Brain microvascular endothelial cell (primary cell): ENCODE measurements at places on chromosomes 1 and 21.

- no peak for DNase-seq
Measured at GRCh38 chr1:85125891-85126290, 74.9 kb downstream of the SYDE2 start.

DNA sequence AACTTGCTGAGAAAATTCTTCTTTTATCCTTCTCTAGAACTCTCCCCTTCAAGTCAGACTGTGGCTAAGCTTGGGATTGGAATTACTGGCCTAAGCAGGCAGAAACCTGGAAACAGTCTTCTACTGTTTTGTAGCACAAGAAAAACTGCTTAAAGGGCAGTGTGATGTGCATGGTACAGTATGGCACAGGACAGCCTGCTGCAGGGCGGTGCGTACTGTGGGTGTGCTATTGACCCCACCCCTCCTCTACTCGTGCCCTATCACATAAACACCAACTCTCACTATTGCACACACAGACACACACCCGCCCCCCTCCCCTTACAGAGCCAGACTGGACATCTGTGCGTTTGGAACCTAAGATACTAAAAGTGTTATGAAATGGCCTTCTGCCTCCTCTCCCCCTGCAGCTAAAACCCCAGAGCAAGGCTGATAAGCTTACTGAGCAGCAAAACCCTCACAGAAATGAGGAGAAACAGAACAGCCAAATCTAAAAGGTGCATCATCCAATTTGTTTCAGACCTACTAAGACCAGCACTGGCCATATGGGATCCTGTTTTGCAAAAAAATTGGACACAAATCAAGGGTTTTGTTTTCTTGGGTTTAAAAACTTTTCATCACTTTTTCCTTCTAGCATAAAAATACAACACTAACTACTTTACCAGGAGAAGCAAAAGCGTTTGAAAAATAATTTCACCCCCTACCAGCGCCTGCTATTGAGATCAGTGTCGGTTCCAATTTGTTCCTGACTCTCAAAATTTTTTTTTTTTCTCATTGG lies 355.8 kb upstream of the LYPLAL1 start:
- DNase-seq = no peak

- no peak for DNase-seq
Measured at GRCh38 chr1:169834869-169835268, 40.2 kb upstream of the METTL18 start.

- no peak for DNase-seq
Measured at GRCh38 chr1:14761291-14762153, 163.0 kb downstream of the KAZN start.

DNA sequence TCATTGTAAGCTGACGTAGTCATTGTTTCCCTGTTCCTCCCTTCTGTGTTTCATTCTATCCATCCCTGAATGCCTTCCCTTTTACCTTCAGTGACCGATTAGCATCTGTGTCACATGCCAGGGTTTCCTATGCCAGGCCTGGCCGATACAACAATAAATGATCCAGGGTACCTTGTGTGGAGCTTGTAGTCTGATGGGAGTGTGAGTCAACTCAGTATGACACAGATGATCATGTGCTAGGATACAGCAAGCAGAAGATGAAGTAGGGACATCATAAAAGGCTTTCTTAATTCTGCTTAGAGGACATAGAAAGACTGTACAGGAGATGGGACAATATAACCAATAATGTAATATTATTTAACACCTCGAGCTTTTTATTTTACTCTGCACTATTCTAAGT lies 164.1 kb upstream of the C8B start:
- no peak for DNase-seq

GRCh38 chr21:21000591-21001175 lies 2.5 kb downstream of the NCAM2 start:
- no peak for DNase-seq

DNA sequence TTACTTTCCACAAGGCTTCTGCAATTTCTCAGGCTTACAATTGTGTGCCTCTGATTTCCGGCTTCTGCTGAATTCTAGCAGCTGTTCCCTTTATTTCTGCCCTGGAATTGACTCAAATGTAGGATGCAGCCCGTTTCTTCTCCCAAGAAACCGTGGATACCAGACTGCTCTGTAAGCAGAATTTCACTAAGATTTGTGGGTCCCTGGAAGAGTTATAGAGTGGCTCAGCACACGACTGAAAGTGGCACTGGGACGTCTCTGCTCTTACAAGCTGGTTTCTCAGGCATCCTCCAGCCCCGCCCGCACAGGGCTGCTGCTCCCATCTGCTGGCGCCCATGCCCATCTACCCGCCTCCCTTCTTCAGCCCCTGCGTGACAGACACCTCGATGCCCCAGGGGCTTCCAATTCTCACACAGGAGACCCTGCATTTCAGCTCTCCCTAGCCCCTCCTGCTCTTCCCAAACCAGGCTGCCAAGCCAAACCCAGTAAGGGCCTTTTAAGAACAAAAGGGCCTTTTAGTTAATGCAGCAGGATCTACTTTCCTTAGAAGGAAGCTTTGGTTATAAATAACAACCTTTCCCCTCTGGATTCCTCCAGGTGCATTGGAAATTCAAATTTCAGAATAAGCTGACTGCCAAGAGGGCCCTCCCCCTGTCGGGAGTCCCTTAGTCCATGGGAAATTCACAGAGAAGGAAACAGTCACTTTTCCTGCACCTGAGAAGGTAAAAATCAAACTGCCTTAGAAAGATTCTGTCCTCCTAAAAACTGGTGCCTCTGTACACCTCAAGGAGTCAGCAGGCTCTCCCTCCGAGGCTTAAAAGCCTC lies 45.4 kb upstream of the TENT5B start:
- no peak for DNase-seq

GRCh38 chr1:235968831-235969230 lies 96.1 kb downstream of the NID1 start:
- DNase-seq = no peak

DNA sequence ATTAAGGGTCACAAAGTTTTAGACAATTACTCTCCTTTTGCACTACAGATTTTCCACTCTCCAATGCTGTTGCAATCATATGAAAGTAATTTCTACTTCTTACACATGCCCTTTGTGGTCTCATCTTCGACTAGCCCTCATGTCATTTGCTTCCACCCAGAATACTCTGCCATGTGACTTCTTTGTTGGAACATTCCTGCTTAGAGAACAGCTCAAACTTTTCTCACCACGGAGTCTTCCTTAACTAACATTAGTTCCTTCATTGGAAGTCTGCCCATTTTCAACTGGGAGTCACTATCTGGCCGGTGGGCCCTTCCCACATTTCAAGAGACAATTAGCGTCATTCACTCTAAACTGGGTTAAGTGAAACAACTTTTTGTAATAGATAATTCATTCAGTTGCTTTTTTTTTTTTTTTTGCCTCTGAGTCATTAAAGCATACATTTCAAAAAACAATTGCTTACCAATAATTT lies 142.6 kb upstream of the PALMD start:
- peak; percentile 10 for DNase-seq

DNA sequence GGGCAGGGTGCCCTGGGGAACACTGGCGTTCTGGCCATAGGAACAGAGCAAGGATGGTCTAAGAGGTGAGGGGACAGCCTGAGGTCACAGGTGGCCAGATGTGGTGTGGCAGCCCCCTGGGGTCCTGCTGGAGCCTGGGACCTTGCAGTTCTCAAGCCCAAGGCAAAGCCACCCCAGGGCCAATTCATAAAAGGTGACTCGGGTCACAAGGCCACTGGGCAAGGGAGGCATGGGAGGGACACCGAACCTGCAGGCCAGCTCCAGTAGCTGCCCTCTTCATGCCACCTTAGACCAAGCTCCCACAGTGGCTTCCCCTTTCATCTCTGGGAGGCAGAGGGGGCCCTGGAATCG lies 19.3 kb downstream of the TNFRSF25 start:
- no peak for DNase-seq
